ENCODE measurements at places on chromosomes 16 and 17.
A peak's percentile ranks its signal among the peaks of the same experiment; 100 is the strongest.

- no peak for DNase-seq
Measured at GRCh38 chr16:83791916-83792315, 15.9 kb upstream of the HSBP1 start.

- no peak for DNase-seq
Measured at GRCh38 chr17:58324056-58324408, 4.6 kb downstream of the TSPOAP1 start.

DNA sequence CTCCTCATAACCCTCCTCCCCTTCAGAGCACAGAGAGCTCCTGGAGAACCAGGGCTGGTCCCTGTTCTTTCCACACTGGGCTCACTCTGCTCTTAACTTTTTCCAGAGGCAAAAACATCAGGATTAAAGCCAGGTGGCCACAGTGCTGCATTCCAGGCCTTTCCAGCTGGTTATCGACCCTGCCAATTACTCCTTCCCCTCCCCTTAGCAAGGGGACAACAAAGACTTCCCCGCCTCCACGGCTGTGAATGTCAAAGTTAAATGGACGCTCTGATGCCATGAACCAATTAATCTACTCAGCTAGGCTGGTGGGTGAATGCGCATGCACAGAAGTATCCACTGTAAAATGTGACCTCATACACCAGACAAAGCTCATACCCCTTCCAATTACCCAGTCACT, 23.1 kb downstream of the ACLY start:
- DNase-seq: no peak

GRCh38 chr17:64182325-64183012, 52.5 kb upstream of the ERN1 start:
- DNase-seq: no peak

DNA sequence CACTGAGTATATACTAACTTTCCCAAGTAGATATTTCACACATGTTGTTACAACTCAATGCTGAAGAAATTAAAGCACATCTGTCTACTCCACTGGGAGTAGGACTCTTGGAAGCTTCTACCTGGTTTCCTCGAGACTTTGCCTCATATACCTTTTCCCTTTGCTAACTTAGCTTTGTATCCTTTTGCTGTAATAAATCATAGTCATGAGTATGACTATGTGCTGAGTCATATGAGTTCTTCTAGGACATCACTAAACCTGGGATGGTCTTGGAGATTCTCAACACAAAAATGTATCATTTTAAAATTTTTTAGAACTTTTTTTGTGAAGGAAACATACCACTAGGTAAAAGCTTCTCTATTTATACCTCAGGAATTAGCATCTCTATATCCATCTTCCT, 39.8 kb downstream of the ABCA5 start:
- no peak for DNase-seq

DNA sequence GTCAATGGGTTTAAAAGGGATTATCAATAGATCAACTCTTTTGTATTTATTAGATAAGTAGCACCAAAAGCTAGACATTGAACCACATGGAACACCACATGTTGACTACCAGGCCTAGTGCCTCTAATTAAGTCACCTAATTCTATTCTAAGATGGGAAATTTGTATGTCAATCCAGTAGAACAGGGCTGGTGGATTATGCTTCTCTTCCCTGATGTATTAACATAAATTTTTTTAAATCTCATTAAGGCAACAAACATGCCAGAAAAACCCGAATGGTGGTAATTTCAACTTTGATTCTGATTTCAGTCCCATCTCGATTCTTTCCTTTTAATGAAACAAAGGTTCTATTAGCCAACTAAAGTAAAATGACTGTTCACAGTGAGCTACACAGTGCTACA, 92.6 kb downstream of the KANSL1 start:
- no peak for DNase-seq

- no peak for DNase-seq
Measured at GRCh38 chr16:57575468-57576277, 33.2 kb downstream of the ADGRG5 start.

DNA sequence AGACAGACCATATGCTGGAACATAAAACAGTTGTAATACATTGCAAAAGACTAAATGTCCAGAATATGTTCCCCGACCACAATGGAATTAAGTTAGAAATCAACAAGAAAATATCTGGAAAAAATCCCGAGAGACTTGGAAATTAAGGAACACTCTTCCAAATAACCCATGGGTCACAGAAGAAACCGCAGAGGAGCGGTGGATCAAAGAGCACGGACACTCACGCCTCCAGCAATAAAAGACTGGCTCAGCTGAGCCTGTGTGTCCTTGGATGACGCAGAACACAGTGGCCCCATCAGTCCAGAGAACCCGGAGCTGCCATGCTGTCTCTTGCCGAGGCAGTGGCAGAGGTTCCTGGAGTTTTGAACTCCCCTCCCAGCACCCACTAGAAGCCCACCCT, 30.9 kb upstream of the FOXF1 start:
- DNase-seq: no peak

GRCh38 chr16:48082516-48082915, 73.3 kb downstream of the ABCC12 start:
- DNase-seq: peak; percentile 39

- no peak for DNase-seq
Measured at GRCh38 chr16:15855704-15856003, 1.2 kb downstream of the MYH11 start.

DNA sequence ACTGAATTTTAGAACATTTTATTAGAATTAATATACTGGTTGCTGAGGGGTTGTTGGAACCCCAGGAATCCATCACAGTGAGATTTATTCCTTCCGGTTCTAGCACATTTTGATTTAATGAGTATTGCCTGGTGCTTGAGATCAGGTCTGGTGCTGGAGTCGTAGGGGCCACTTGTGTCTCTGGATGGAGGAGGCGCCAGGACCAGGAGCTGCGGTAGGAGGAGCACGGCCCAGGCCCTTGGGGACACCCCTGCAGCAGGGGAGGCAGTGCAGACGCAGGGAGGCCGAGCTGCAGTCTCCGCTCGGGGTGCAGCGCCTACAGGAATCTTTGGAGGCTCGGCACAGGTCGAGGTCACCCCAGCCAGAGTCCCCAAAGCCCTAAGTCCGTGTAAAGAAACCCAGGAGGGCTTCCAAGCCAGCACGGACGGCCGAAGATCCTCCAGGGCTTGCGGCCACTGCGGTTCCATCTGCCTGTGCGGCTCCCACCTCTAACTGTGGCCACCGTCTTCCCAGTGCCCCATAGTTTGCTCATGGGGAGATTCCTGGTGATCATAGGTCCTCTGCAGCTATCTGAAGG, 66.2 kb upstream of the CREBBP start:
- DNase-seq: no peak

DNA sequence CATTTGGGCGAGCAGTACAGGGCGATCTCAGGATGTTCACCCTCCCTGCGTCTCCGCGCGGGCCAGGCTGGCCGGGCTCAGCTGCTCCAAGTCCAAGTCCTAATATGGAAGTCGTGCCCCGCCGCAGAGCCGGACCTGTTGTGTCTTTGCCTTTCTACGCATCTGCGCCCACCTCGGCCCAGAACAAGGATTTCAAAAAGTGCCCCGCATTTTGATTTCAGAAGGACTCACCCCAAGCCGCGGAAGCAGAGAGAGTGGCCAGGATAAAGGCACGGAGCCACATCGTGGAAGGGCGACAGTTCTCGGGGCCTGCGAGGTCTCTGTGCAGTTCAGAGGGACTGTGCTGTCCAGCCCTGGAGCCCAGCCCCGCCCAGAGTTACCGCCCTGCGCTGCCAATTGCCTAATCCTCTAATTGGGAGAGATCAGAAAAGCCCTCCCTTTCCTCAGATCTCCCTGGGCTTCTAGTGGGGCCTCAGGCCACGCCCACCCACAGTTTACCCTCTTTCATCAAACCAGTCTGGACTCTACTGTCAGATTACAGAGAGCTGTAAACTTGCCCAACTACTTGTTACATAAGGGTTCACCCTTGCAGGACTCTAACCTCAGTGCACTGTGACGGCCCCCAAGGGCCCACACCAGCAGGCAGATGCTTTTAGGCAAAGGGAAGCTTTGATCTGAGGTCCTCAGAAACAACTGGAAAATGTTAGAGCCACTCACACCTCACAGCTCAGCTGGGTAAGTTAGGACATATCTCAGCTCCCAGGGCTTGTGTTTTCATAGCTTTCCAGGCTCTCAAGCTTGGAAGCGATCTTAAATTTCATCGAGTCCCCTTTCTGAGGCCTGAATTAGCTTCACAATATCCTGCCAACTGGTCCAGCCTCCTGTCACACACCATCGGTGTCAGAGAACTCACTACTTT, at the start of gene CES1:
TSS of gene CES1 (minus strand) at position 324 of the 919 bp plus-strand sequence. CDS start at position 283, 41 bp downstream.
- DNase-seq: no peak

DNA sequence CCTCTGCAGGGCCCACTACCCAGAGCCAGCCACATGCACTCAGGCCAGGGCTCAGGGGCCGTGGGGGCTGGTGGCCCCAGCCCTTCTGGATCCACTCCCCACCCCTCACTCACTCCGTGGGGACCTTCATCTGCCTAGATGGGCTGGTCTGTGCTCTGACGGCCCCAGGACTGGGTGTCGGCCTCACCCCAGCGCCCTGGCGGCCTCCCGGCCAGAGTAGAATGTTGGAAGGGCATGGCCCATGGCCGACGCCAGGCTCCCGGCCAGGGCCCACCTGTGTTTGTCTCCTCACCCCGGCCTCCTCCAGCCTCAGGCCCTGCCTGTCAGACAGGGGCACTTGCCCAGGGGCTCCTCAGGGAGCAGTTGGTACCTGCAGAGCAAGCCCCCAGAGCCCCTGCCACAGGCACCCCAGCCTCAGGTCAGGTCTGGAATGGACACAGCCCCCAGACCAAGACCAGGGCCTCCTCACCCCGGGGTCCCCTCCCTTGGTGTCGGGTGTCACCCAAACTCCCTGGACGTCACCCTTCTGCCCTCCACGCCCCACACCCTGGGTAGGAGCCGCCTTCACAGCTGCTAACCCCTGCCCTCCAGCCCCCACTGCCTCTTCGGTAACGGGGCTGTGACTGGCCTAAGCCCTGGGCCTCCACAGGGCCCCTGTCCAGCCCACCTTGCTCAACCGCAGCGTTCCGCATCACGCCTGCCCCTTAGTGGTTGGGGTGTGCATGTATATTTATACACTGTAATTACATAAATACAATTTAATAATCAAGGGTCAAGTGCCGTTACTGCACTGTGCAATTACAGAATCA, 3.0 kb upstream of the CDH15 start:
- no peak for DNase-seq

- no peak for DNase-seq
Measured at GRCh38 chr17:65054602-65055001, 1.9 kb downstream of the GNA13 start.

GRCh38 chr16:12300945-12301500, 324.5 kb downstream of the SNX29 start:
- DNase-seq: no peak

GRCh38 chr17:4480929-4481898, 17.5 kb upstream of the SPNS2 start:
- no peak for DNase-seq

DNA sequence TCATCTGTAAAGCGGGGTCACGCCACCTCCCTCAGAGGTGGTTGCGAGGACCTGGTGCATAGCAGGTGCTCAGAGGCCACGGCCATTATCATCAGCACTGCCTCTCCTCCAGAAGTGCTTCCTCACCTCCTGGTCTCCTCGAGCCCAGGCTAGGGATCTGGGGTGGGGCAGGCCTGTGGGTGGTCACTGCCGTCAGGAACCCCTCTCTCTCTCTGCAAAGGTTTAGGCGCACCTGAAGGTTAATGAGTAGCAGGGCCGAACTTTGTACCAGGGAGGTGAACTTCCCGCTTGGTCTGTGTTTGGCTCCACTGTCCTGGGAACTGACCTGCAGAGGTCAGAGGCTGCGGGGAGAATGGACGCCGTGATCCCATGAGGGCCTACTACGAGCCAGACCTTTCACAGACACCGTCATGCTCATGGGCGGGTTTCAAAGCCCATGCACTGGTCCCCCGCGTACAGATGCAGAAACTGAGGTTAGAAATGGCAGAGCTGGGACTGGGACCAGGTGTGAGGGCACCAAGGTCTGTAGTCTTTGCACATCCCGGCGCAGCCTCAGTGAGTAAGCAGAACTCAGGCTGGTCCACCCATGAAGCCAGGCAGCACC, 13.8 kb downstream of the JUP start:
- DNase-seq: no peak

- no peak for DNase-seq
Measured at GRCh38 chr17:9986754-9987382, 81.8 kb upstream of the RCVRN start.

- DNase-seq: no peak
Measured at GRCh38 chr17:29349409-29349808, 40.8 kb upstream of the TAOK1 start.

GRCh38 chr17:59558039-59558438, 7.4 kb upstream of the DHX40 start:
- DNase-seq: no peak

DNA sequence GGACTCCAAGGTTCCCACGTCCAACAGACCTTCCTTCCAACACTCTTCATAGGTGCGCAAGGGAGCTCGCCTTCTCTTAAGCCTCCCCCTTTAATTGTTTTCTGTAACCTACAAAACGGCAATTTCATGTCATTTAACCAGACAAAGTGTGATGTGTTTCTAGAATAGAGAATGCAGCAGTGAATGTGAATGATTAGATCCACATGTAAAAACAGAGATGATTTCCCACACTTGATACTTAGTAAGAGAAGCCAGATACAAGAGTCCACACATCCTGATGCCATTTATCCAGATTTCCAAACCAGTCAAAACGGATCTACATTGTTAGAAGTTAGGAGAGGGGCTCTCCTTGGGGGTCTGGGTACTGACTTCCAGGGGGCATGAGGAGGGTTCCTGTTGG, 89.3 kb downstream of the IRF8 start:
- no peak for DNase-seq

- DNase-seq: no peak
Measured at GRCh38 chr17:16354585-16354984, 1.3 kb upstream of the CENPV start.

- DNase-seq: no peak
Measured at GRCh38 chr16:79751471-79752184, 151.1 kb upstream of the MAF start.

- no peak for DNase-seq
Measured at GRCh38 chr16:2817340-2818271, 569 bp downstream of the PRSS21 start.

DNA sequence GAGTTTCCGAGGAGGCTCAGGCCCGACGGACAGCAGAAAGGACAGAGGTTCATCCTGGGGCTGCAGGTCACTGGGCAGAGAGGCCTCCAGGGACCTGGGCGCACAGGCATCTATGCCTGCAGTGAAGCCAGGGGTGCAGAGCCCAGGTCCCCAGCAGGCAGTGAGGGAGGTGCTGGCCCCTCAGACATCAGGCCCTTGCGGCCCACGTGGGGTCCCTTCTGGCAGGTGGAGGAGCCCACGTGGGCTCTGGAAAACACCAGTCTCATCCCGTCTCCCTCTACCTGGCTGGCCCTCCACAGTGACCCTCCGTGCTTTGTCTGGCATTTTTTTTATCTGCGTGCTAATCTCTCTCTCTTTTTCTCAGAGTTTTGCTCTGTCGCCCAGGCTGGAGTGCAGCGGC, 36.5 kb downstream of the ENGASE start:
- DNase-seq: no peak

GRCh38 chr17:57915985-57916757, 39.0 kb downstream of the CUEDC1 start:
- DNase-seq: no peak

- no peak for DNase-seq
Measured at GRCh38 chr17:36493956-36494355, 7.5 kb downstream of the ZNHIT3 start.
